ENCODE measurements at places on chromosomes 12 and 14.

GRCh38 chr14:89549381-89550125 lies 132.5 kb upstream of the FOXN3 start:
- no peak for DNase-seq

GRCh38 chr12:111443586-111443985 lies 37.9 kb downstream of the SH2B3 start:
- no peak for DNase-seq

GRCh38 chr14:73311708-73312030 lies 74.4 kb downstream of the PAPLN start:
- DNase-seq: no peak

- peak; percentile 52 for DNase-seq
Observed at GRCh38 chr12:119938049-119938667, 50.9 kb upstream of the BICDL1 start.

DNA sequence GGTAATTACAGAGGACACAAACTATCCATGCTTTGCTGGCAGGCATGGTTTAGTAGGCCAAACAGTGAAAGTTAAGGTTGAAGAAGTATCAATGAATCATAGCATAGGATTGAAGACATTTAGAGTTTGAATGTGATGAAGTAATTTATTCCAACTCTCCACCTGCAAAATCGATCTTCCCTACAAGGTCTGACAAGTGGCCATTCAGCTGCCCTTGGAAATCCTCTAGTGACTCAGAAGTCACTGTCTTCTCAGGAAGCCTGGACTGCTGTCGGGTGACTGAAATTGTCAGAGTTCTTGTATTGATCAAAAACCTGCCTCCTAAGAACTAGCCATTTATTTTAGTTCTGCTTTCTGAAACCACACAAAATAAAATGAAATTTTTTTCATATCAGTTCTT lies 17.7 kb upstream of the STXBP6 start:
- no peak for DNase-seq

DNA sequence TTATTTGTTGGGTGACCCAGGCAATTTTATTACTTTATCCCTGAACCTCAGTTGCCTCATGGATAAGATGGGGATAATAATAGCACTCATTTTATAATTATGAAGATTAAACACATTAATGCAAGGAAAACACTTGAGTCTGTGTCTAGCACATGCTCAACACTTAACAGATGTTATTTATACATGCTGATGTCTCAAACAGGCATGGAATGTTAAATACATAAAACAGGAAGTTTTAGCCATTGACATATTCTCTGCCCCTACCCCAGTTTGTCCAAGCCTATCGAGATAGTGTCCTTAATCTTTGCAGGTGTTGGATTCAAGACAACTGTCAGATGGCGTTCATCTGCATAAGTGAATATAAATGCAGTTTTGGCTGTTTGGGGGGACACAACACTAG lies 109.8 kb downstream of the SCAF11 start:
- no peak for DNase-seq

DNA sequence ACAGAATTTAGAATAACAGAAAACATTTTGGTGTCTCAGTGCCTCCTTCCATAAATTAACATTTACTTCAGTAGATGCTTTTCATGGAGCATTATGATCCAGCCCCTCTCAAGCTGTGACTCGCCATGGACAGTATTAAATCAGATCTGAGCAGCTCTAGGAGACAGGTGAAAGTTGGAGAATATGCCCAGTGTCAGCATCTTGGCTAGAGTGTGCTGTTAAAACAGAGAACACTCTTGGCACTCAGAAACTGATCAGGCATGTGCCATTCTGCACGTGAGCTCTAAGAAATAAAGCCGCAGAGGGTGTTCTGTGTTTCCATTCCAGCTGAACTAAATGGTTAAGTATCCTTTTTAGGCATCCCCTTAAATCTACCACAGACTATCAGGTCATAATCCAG lies 68.0 kb downstream of the DIP2B start:
- DNase-seq: no peak

DNA sequence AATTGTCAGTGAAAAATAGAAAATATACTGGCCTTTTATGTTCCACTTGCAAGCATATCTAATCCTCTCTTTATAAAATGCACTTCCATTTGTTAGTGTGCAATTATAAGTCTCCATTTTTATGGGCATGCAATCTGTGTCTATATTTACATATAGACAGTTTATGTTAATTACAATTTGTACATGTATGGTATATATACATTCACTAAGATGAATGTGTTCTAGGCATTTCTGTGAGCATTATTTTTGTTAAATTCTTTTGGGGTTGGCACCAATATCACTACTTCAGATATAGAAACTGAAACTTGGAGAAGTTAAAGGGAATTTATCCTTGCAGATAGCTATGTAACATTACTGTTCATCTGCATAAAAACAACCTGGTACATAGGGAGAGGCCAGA lies 470.8 kb upstream of the LMO3 start:
- no peak for DNase-seq

GRCh38 chr12:67477681-67478265 lies 170.8 kb upstream of the DYRK2 start:
- no peak for DNase-seq

GRCh38 chr14:104047761-104048160 lies 37.7 kb upstream of the ASPG start:
- no peak for DNase-seq

GRCh38 chr14:103503296-103503695 lies 19.3 kb downstream of the CKB start:
- no peak for DNase-seq

GRCh38 chr12:75984577-75985182 lies 46.9 kb downstream of the PHLDA1 start:
- no peak for DNase-seq

- no peak for DNase-seq
Observed at GRCh38 chr12:84842406-84843013, 70.1 kb downstream of the SLC6A15 start.

DNA sequence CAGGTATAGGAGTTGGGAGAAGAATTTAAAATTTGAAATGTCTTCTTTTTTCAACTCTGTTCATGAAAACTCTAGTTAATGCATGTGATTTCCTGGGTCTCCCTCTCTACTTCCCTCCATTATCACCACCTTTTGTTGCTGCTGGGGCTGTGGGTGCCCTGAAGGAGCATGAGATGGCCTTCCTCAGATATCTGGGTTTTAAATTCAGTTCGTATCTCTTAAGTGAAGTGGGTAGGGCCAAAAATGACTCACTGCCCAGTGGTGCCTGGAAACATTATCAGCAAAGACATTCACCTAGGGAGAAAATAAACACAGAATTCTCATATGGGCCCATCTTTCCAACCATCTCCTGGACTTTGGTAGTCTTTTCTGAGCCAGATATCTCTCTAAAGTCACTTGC lies 234.9 kb upstream of the PLEKHG7 start:
- DNase-seq: no peak

GRCh38 chr14:53458368-53458814 lies 305.3 kb upstream of the DDHD1 start:
- no peak for DNase-seq

DNA sequence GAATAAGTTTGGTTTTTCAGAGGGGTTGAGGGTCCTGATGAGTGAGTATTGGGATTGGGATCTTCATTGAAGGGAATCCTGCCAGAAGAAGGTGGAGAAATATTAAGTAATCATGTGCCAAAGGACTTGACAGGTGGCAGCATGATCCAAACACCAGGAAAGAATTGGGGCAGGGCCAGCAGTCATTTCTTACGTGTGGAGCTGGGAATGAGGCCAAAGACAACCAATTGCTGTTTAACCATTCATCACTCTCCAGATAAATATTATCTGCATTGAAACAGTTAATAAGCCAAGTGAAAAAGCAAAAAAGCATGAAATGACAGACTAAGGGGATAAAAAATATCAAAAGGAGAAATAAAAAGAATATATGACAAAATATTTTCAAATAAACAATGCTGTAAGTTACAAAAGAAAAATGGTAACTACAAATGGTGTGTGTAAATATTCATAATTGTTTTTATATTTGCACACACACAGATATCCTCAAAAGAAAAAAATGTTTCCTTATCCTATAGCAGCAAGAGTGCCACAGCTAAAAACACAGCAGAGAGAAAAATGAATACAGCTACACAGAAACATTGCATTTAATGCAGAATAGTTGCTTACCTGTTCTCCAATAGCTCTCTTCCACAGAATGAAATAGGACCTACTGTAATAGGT lies 26.2 kb downstream of the C2CD5 start:
- DNase-seq: no peak

GRCh38 chr14:75876530-75876929 lies 105.3 kb downstream of the TGFB3 start:
- DNase-seq: no peak

DNA sequence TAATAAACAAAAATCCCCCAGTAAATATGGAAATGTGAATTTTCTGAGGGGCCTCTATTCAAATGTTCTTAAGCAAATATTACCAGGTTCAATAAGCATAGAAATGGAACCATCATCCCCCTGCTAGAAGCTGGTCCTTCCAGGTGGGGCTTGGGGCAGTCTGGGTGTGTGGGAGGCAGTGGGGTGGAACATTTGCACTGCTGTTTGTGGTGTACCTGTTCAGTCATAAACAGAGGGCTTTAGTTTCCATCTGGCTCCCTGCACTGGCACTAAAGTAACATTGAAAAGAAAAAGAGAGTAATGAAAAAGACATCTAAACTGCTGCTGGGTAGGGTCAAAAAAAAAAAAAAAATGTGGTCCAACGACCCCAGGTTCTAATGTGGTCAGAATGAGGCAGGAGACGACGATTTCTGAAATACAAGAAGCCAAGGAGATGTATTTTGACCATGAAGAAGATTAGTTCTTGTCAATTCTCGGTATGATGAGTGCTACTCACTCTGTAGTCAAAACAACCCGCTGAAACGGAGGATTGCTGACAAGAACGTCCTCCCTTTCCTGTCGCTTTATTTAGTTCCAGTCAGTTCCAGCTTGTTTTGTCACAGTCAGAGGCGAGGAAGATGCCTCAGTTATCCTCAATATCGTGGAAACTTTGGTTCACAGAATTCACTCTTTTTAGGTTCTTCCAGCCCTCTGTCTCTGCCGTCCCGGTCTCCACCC lies 44.2 kb upstream of the MANSC4 start:
- DNase-seq: no peak

GRCh38 chr14:61558271-61558670 lies 137.0 kb upstream of the HIF1A start:
- no peak for DNase-seq

DNA sequence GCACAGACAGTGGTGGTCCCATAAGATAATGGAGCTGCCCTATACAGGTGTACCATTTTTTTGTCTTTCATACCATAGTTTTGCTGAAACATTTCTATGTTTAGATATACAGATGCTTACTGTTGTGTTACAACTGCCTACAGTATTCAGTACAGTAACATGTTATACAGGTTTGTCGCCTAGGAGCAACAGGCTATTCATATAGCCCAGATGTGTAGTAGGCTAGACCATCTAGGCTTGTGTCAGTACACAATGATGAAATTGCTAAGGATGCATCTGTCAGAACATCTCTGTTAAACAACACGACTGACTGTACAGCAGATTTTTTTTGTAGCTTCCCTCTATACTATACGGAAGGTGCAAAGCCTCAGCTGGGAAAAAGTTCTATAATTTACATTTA lies 30.5 kb downstream of the RAD9B start:
- DNase-seq: no peak

GRCh38 chr12:27472604-27473003 lies 26.1 kb downstream of the SMCO2 start:
- DNase-seq: no peak

DNA sequence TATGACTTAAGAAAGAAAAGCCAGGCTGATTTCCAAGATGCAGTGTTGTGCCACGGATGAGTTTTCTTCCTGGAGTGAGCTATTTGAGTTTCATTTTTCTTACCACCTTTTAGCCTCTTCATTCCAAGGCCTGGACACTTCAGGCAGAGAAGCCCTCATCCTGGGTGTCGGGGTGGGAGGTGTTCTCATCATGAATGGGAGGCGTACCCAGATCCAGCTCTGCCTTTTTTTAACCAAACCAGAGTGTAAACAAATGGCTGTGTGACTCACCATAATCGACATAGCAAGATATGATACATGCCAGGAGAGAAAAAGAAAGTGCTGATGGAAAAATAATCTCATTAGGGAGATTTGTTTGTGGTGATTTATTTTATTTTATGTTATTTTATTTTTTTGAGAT lies 79.9 kb downstream of the ARF6 start:
- peak; percentile 13 for DNase-seq

DNA sequence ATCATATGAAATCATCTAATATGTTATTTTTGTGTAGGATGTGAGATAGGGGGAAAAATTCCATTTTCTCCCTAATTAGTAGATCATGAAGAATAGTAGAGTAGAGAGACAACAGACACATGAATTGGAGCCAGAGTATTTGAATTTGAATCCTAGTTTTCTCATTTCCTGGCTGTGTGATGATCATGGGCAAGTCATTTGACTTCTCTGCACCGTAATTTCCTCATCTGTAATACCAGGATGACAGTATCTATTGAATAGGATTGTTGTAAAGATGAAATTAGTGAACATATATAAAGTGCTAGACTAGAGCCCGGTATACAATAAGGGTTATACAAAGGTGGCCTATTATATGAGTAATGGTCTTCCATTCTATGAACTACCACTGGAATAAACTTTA lies 32.2 kb upstream of the PLXNC1 start:
- no peak for DNase-seq

GRCh38 chr12:110694330-110694901 lies 5.5 kb upstream of the HVCN1 start:
- DNase-seq: no peak

DNA sequence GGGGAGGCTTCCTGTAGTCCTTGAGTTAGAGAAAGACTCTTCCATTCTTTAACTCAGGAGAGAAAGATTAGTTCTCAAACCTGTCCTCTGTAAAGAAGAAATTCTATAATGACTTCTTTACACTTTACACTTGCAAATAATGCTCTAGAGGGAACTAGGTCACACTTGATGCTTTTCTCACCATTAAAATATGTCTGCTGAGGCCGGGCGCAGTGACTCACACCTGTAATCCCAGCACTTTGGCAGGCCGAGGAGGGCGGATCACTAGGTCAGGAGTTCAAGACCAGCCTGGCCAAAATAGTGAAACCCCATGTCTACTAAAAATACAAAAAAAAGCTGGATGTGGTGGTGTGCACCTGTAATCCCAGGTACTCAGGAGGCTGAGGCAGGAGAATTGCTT lies 6.3 kb downstream of the NTN4 start:
- no peak for DNase-seq

GRCh38 chr12:25491396-25492325 lies 61.4 kb downstream of the LMNTD1 start:
- no peak for DNase-seq

GRCh38 chr12:114006482-114007425 lies 40.6 kb upstream of the RBM19 start:
- DNase-seq: no peak

DNA sequence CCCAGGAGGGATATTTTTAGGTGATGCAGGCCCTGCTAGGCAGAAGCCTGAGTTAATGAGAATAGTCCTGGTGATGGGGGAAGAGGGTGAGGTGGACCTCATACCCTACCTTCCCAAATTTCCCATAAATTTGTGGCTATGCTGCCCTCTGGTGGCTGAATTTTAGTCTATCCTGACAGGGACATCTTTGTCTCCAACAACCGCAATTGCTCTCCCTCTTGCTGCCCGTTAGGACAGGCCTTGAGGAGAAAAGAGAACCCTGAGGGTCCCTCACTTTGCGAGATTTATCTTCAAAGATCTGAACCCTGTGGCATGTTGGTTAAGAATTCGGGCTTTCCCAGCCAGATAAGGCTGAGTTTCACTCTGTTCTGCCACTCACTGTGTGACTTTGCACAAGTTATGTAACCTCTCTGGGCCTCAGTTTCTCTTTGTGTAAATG lies 9.8 kb upstream of the ZNF385A start:
- no peak for DNase-seq
